ENCODE measurements at places on chromosomes 12 and 14.

GRCh38 chr14:67575684-67576083, 24.4 kb downstream of the PIGH start:
- DNase-seq: no peak

- DNase-seq: no peak
Observed at GRCh38 chr12:118166946-118167345, 31.0 kb downstream of the PEBP1 start.

- DNase-seq: peak; percentile 46
Observed at GRCh38 chr12:57237932-57238853, 8.7 kb downstream of the SHMT2 start.

GRCh38 chr14:69895109-69895508, 15.9 kb downstream of the SMOC1 start:
- DNase-seq: no peak

DNA sequence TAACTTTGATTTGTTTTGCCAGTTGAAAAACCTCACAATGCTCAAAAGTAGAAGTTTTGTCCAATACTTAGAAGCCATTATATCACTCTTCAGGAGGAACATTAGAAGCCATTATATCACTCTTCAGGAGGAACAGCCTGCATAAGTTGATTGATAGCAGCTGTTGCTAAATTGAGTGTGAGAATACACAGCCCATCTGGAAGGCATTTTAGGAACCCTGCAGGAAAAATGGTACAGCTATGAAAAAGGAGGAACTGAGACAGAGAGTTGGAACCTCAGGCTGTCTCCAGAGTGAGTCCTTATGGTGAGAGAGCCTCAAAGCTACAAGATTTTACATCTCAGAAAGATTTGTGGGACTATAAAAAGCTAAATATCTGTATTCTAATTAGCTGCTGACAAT, 207.0 kb downstream of the MYRFL start:
- peak; percentile 13 for DNase-seq

GRCh38 chr12:52331039-52331438, 9.8 kb upstream of the KRT83 start:
- no peak for DNase-seq

DNA sequence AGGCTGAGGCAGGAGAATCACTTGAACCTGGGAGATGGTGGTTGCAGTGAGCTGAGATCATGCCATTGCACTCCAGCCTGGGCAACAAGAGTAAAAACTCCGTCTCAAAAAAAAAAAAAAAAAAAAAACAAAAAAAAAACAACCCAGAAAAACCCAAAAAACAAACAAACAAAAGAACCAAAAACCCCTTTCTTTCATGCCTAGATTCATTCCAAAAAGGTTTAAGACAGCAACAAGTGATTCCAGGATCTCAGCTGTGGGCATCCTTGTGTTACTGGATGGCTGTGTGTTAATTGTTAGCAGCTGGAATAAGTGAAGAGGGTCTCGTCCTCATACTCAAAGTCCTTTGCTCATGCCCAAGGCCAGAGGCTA, 9.4 kb downstream of the GPRC5A start:
- no peak for DNase-seq

Measured in fibroblast of skin of scalp (primary cell).